Peyer's patch (tissue), 4 donors: ENCODE measurements at places on chromosomes 1 and 21.

GRCh38 chr1:214677945-214678344, 75.0 kb downstream of the CENPF start:
- no peak for DNase-seq

GRCh38 chr1:22239378-22239777, 96.5 kb upstream of the WNT4 start:
- DNase-seq = no peak

DNA sequence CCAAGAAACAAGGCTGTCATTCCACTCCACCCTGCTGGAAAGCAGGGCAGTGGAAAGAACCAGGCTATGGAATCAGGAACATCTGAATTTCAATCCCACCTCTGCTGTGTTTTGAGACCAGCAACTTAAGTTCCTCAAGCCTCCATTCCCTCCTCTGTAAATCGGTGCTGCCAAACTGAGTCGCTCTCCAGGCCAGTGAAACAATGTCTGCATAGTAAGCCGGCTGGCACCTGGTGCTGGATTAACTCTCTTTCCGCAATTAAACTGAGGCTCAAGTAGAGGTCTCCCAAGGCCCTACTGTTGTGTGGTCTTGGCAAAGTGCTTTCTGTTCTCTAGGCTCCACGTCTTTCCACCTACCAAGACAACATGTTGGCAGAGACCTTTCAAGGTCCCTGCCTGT, 65.3 kb downstream of the SSBP3 start:
- no peak for DNase-seq

DNA sequence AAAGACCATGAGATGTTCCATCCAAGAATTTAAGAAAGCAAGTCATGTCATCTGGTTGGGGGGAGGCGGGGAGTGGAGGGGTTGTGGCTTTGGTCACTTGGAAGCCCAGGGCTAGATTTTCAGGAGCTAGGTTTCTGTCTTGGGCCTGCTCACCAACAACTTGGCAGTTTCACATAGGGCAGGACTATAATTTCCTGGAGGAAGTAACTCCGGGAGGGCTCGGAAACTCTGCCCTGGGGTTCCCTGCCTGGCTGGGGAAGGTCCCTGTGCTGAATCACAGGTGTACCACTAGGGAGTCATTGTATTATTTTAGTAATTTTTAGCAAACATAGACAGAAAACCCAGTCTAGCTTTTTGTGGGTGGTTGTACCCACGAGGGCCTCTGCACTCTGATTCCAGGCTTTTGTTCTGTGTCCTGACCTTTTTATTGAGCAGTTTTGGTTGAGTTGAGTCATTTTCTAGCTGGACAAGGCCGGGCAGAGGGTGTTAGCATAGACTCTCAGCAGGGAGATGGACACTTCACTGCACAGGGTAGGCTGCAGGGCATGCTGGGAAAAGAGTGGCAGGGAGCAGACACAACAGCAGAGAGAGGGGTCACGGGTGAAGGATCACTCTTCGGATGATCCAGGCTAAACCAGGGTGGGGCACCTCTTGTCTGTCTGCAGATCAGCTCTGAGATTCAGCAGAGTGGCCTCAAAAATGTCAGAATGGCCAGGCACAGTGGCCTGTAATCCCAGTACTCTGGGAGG, 144.7 kb downstream of the GRIK3 start:
- DNase-seq = no peak

GRCh38 chr21:33987461-33987860, 71.9 kb upstream of the ATP5PO start:
- DNase-seq = no peak

DNA sequence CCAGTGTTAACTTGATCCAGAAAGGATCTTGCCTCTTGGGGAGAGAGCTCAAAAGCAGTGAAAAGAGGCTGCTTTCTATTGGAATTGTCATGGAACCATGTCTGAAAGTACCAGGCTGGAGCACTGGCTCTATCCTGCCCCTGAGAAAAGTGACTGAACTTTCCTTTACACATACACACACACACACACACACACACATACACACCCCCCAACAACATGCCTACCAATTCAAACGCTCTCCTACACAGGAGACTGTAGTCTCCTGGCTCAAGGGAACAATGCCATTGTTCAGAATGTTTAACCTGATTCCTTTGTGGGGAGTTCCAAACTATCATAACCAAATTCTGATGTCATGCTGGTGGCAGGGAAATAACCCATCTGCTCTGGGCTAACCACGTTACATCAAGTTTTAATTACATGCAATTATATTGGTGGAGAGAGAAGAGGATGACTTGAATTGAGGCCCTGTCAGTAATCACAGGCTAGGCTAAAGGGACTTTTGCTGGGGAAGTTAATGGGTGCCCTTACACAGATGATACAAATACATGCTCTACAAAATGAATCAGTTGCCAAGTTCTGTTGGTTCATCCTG, 52.3 kb upstream of the DUSP10 start:
- DNase-seq = no peak

DNA sequence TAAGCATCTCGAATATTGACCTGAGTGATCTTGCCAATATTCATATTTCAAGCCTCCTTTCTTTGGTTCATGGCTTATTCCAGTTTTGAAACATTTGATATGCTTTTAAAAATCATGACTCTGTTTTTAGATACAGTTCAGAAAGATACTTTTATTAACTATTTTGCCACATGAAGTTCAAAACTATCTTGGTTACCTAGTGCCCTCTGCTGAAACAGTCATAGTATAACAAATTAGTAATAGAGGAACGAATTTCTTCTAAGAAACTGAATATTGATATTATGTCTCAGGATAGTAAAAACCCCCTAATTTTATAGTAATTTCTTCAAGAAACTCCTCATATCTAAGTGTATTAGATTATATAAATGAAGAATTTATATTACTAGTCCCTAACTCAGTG, 52.6 kb upstream of the RC3H1 start:
- no peak for DNase-seq

- no peak for DNase-seq
Observed at GRCh38 chr21:27805696-27806095, 838.8 kb upstream of the ADAMTS5 start.

GRCh38 chr1:150974580-150975478, at the start of gene CERS2:
Gene CERS2, minus strand, starts transcription at chr1:150974835. Its CDS starts 5,745 bp downstream, at chr1:150969090.
- DNase-seq = peak; percentile 92

DNA sequence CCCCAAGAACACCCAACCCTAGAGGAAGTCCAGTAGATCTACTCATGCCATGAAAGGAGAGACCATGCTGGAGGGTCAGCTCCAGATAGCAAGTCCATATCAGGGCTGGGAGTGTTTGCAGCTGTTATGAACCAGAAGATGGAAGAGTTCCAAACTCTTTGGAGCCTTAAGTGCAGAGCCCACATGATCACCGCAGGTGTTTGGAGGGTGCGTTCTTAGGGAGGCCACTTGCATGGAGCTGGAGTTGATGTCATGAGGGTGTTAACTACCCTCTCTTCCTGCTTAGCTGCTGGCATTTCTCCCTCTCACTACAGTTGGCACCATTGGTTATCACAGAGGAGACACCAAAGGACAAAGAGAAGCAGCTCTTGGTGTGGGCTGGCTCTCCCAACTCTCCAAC, 616.9 kb downstream of the AJAP1 start:
- DNase-seq = no peak

GRCh38 chr1:23384312-23385058, 14.8 kb upstream of the ZNF436 start:
- DNase-seq = peak; percentile 64

GRCh38 chr1:233819042-233819441, 85.4 kb upstream of the SLC35F3 start:
- no peak for DNase-seq

DNA sequence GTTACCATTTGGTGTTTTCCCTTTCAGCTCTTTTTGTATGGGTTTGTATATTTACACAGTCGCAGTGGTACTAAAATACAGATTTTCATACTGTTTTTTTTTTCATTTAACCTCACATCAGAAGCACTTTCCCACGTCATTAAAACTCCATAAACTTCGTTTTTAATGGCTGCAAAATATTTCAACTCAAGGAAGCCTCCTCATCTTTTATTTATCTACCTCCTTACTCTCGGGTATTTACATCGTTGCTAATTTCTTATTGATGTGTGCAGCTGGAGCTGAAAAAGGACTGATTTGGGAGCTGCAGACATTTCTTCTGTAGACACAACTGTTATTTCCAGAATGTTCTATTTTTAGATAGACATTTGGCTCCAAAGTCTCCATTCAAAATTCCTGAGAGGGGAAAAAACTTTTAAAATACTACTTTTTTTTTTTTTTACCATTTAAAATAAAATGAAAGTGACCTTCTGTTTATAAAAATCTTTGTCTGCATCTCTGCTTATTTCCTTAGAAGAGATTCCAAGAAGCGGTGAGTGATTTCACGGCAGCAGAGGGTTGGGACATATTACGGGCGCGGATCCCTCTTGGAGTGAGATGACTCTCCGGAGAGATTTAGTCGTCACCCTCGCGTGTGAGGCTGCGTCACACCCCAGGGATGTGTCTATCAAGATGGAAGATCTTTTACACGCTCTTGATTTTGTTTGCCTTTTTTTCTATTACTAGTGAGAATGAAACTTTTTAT, 10.1 kb downstream of the RUNX3 start:
- DNase-seq = no peak

DNA sequence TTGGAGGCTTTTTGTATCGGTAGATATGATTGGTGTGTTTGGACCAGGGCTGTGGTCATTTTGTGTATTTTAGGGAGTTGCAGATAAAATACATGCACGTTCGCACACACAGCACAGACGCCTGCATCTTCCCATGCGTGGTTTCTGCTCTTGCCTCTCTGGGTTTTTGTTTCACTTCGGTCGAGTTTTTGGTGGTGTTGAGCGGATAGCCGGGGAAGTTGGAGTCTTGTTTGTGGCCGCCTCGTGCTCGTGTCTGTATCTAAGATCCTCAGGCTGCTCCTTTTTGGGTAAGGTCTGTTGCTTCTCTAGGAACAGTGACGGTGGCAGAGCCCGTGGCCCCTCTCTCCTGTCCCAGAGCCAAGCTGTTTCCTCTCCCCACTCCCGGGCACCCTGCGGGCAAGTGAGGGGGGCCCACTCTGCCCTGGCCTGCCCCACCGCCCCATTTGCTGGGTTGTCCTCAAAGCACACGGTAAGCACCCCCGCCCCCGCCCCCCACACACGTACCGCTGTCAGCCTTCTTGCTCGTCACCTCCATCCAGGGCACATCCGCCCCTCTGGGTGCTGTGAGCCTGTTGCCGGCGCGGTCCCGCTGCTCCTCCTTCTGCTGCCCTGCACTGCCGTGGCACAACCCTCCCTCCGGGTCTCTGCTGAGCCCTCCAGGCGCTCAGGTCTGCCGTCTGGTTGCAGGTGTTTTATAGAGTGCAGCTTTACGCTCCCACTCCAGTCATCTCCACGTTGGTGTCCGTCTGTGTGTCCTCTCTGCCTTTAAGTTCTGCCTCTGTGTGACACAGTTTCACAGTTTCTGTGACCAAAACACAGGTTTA, 51.9 kb downstream of the AGPAT3 start:
- DNase-seq = peak; percentile 66

DNA sequence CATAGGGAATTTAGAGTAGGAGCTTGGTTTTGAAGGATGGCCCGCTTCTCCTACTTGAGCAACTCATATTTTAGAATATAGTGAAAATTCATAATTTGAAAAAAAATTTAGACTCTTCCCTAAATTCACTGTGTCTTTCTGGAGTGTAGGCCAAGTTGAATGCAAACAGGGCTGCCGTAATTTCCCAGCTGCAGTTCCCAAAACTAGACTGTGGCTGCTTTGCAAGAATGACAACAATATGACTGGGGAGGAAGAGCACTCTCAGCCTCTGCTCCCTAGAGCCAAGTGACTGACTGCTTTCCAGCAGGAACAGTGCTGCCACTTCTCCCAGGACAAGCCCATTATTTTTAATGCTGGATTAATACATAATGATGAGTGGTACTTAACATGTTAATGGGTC, 209.0 kb downstream of the RHOU start:
- DNase-seq = no peak

GRCh38 chr1:78033797-78034172, 12.0 kb upstream of the GIPC2 start:
- DNase-seq = no peak

DNA sequence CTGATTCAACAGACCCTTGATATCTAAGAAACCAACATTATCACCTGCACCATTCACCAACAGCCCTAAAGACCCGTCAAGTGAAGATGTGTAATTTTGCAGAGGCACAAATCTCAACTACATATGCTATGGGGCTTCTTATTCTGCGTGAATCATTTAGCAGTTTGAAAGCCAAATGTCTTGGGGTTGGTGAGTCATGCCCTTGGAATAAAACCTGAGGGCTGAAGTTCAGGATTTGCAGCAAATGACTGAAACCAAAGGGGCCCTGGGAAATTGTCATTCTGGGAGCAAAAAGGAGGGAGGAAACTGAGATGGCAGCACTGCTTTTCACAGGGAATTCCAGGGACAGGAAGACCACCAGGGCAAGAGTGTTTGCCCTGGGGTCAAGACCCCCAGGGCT, 79.2 kb upstream of the TNR start:
- DNase-seq = no peak

DNA sequence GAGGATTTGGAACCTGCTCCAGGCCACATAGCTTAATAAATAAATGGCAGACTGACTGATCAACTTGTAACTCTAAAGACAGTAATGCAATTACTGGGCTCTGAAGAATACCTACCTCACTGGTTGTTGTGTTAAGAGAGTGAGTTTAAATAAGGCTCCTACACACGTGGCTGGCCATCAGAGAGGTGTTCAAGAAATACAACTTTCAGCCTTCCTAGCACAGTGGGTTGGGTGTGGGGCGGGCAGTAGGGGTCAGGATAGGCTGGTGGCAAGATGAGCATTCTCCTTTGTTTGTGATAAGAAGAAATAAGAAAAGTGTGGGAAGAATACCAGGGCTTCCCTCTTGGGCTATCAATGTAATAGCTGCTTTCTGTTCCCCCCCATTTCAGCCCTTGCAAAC, 151.3 kb downstream of the DAB1 start:
- DNase-seq = no peak

GRCh38 chr1:100354971-100355394, 2.7 kb downstream of the CDC14A start:
- no peak for DNase-seq
